RWPE2 (cell line): ENCODE measurements at places on chromosomes 7 and 10.

- DNase-seq, result no peak
These were observed 237.3 kb upstream of the AGK start for GRCh38 chr7:141313896-141314295.

- DNase-seq, result no peak
These were observed 129.2 kb downstream of the BAMBI start for GRCh38 chr10:28806488-28806941.

- DNase-seq, result no peak
These were observed 17.3 kb upstream of the C10orf95 start for GRCh38 chr10:102468683-102469082.

DNA sequence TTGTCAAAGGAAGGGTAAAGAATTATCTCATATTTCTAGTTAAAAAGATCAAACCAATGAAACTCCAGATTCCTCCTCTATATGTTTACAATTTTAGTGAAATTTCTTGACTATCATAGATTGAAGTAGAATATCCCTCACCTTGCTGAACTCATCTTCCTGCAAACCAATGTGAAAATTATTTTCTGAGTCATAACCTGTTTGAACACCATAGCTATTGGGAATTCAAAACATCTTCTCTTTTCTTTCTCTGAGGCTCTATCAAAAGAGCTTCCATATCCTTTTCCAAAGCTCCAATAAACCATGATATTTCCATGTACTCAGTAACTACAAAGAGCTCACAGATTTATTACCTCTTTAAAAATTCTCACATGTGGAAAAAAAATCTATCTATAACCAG, 134.3 kb downstream of the DOCK4 start:
- no peak for DNase-seq

DNA sequence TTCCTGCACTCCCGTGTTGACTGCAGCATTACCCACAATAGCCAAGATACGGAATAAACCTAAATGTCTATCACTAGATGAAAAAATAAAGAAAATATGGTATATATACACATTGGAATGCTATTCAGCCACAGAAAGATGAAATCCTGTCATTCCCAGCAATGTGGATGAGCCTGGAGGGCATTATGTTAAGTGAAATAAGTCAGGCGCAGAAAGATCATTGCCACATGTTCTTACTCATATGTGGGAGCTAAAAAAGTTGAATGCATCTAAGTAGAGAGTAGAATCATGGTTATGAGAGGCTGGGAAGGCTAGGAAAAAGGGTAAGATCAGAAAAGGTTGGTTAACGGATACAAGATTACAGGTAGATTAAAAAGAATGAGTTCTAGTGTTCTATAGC, 219.1 kb upstream of the MKI67 start:
- DNase-seq, result no peak

DNA sequence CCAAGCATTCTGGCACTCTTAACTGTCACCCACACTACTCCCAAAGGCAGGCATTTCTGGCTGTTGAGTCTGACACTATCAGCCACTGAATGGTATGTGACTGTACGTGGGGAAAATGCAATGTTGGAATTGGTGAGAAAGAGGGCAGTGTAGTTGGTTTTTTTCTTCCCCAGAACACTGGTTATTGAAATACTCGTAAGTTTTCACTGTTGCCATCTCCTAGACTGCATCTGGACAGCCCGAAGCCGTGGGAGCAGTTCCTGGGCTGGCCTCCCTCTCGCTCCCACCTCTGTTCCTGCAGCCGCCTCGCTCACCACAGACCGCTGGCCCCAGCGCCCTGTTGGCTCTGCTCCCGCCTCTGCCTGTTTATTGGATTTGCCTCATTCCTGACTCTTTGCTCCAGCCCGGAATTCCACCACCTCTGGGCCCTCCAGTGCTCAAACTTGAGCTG, 5.7 kb downstream of the PLCE1 start:
- no peak for DNase-seq

GRCh38 chr7:142669074-142669654, 80.1 kb upstream of the PRSS1 start:
- no peak for DNase-seq

DNA sequence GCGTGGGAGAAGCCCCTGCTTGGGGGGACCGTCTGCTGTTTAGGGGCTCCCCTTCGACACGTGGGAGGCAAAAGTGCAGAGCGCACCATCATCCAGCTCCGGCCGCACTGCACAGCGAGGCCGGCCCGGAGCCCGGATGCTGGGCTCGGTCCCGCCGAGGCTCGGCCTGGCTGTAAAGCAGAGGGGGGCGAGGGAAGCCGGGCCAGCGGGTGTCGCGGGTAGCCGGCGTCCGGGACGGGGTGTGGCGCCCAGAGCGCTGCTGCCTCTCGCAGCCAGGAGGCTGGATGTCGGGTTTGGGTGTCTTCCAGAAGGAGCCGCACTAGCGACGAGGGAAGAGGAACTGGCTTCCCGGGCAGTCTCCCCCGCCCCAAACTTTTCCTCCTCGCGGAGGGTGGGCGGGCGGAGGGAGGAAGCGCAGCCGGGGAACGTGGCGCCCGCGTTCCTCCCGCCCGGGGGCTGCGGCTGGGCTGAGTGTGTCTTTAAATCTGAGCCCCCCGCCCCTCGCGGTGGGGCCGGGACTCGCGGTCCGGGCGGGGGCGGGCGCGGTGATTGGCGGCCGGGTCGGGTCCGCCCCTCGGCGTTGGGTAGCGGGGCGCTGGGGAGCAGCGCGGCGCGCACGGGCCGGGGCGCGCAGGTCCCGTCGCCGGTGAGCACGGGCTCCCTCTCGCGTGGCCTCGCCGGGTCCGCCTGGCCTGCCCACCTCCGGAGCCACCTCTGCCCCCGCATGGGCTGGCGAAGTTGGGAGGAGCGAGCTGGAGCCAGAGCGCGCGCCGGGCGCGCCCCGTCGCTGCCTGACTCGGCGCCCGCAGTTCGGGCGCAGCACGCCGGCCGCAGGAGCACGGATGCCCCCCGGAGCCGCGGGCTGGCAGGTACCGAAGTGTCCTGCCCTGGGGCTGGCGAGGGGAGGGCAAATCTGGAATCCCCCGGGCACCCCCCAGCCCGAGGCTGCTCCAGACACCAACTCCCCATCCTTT, at the start of gene PALD1:
Gene PALD1 (plus strand): TSS at position 577 of the 974 bp plus-strand sequence. CDS start 47,185 bp downstream, outside the sequence.
- no peak for DNase-seq

DNA sequence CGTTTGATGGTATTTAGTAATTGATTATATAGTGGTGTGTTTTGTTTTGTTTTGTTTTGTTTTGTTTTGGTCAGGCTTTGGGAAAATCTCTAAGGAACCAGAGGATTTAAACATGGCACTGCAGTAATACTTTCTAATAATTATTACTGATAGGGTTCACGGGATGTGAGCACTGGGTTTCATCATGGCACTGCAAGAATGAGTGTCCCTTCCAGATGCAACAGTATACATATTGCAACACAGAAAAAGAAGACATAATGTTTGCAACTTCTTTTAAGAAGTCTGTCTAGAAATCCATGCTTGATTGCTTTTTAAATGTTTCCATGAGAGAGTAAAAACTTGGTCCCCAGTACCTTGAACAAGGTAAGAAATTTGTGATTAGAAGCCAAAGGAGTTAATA, 2.2 kb upstream of the CDCA7L start:
- DNase-seq, result no peak

GRCh38 chr7:151438864-151439601, 908 bp downstream of the CRYGN start:
- no peak for DNase-seq

- DNase-seq, result no peak
These were observed 183.9 kb upstream of the MBL2 start for GRCh38 chr10:52956461-52956860.

- no peak for DNase-seq
These were observed 742 bp upstream of the TYSND1 start for GRCh38 chr10:70147259-70147625.

- no peak for DNase-seq
These were observed 8.3 kb downstream of the XPNPEP1 start for GRCh38 chr10:109914966-109915365.

DNA sequence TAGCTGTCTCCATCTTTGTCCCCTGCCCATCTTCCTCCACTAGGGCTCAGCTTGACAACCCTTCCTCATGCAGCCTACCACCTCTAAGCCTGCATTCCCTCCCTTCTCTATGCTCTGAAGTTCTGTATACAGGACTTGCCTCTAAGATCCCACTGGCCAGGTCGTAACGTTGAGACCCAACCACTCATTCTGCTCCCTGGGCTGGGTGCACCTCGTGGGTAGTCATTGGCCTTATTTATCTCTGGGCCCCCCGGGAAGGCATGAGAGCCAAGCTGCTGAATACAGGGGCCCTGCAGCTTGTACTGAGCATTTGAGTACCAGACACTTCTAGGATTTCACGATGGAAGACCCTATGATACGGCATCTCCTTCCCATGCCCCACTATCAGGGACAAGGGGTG, 31.2 kb downstream of the MYL10 start:
- DNase-seq, result peak; percentile 28

- no peak for DNase-seq
These were observed 34.3 kb upstream of the ZNF32 start for GRCh38 chr10:43682956-43683355.

- DNase-seq, result peak; percentile 92
These were observed 3.1 kb upstream of the DOCK1 start for GRCh38 chr10:126902157-126902556.

DNA sequence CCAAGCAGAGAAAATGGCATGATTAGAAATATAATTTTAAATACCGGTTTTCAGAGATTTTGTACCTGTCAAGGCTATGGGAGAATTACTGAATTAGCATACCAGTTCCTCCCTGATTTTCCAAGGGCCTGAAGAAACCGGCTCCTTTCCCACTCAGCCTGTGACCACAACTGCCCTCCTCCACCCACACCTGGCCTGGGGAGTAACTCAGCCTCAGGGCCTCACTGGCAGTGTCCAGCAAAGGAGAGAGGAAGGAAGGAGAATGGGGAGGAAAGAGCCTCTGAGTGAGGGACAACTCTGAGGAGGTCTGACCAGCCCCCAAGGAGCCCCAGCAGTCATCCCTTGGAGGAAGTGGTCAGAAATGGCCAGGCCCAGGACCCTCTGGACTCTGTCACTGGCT, 98.0 kb upstream of the LYZL2 start:
- DNase-seq, result no peak

GRCh38 chr7:48887500-48887899, 36.8 kb upstream of the CDC14C start:
- DNase-seq, result no peak

GRCh38 chr7:133290041-133290440, 37.2 kb downstream of the EXOC4 start:
- no peak for DNase-seq

DNA sequence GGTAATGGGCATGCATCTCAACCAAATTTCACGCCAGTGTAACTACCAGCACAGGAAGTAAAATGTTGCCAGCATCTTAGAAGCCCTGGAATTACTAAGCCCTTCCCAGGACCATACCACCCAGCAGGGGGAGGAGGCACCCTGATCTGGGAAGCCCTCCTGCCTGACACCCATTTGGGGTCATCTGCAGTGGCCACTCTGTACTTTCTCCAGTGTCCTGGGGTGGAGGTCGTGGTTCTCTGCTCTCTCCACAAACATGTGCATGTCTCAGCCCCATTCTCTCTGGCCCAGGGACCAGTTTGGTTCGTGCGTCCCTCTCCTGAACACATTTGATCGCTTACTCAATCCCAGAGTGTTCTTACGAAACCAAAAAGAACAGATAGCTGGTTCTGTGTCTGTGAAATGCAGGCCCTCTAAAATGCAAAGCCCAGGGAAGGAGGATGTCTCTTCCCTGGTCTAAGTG, 9.4 kb upstream of the LRRC27 start:
- no peak for DNase-seq

GRCh38 chr10:88889559-88890337, 9.7 kb downstream of the STAMBPL1 start:
- DNase-seq, result no peak

DNA sequence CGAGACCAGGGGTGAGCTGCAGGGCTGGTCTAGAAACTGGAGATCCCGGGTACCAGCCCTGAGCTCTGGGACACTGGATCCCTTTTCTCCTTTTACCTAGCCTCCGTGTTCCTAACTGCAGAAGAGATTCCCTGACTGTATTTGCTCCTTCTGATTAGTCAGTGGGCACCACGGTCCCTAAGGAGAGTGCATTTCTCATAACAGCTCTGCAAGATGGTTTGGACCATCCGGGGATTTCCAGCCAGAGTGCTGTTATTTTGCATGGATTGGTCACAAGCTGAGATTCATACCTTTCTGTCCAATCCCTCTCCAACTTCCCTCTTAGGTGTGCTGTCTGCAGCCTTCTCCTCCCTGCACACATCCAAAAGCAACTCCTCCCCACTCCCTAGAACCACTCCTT, 122.6 kb downstream of the MYL10 start:
- no peak for DNase-seq

- no peak for DNase-seq
These were observed 1.5 kb upstream of the JAKMIP3 start for GRCh38 chr10:132064082-132064755.

DNA sequence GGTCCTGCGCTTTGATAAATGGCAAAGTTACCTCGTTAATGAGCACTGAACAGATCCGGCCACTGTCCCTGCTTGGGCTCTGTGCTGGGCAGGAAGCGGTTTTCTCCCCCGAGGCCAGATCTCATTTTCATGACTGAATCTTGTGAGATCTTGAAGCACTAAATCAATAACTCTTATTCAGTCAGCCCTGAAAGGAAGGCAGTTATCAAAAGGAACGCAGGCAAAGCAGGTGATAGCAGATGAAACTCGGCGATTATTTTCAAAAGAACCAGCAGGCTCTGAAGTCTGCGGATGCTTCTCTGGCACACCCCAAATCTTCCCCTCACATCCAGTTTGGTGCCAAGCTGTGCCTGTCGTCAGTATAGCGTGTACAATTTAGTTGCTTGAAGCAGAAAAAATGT, 228.7 kb downstream of the BAMBI start:
- no peak for DNase-seq

GRCh38 chr7:73718905-73719805, at the start of gene STX1A:
Gene STX1A (minus strand): TSS chr7:73719669. CDS start chr7:73719631, 38 bp downstream.
- DNase-seq, result no peak

- DNase-seq, result no peak
These were observed 169.0 kb downstream of the AHR start for GRCh38 chr7:17467386-17467945.

GRCh38 chr7:102044984-102045673, 227.7 kb downstream of the CUX1 start:
- no peak for DNase-seq

- no peak for DNase-seq
These were observed 159.2 kb downstream of the NEURL1 start for GRCh38 chr10:103652599-103653281.

- DNase-seq, result no peak
These were observed 195.1 kb downstream of the CCSER2 start for GRCh38 chr10:84523526-84523925.

DNA sequence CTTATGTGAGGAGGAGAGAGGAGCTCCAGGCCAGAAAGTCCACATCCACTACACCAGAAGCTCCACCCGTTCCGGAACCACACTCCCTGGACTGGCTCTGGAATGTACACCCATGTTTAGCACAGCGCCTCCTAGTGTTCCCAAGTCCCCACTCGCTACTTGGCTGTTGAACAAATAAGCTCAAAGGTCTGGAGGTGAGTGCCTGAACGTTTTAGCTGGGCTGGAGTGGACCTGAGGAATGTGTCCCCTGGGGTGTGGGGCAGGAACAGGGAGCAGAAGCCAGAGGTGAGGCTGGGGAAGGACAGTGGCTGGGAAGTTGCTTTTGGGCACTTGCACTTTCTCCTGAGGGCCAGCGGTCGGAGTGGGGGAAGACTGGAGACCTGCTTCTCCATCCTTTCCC, 164.1 kb upstream of the CDCA7L start:
- no peak for DNase-seq

GRCh38 chr7:157871681-157872080, 534.9 kb downstream of the DNAJB6 start:
- DNase-seq, result no peak
